ENCODE measurements at places on chromosomes 1 and 21. TPM values are rescaled to one million over a fixed set of nuclear protein-coding genes. Genes with fewer than 3 reads are reported as not detected.

DNA sequence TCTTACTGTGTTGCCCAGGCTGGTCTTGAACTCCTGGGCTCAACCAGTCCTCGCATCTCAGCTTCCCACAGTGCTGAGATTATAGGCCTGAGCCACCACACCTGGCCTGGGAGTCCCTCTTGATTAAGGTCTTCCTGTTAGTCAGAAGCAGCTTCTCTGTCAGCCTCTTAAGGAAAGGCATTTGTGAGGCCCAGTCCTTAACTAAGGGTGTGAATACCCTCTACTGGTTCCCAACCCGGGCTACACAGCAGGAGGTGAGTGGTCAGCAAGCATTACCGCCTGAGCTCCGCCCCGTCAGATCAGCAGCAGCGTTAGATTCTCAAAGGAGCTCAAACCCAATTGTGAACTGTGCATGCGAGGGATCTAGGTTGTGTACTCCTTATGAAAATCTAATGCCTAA lies 117.2 kb downstream of the DYRK1A start:
- DNase-seq = no peak

GRCh38 chr1:154822717-154823116 lies 47.4 kb downstream of the KCNN3 start:
- DNase-seq = no peak

- DNase-seq = no peak
Measured at GRCh38 chr21:32889596-32889995, 118.0 kb upstream of the PAXBP1 start.

- DNase-seq = no peak
Measured at GRCh38 chr1:154590756-154591155, 17.2 kb downstream of the ADAR start.

DNA sequence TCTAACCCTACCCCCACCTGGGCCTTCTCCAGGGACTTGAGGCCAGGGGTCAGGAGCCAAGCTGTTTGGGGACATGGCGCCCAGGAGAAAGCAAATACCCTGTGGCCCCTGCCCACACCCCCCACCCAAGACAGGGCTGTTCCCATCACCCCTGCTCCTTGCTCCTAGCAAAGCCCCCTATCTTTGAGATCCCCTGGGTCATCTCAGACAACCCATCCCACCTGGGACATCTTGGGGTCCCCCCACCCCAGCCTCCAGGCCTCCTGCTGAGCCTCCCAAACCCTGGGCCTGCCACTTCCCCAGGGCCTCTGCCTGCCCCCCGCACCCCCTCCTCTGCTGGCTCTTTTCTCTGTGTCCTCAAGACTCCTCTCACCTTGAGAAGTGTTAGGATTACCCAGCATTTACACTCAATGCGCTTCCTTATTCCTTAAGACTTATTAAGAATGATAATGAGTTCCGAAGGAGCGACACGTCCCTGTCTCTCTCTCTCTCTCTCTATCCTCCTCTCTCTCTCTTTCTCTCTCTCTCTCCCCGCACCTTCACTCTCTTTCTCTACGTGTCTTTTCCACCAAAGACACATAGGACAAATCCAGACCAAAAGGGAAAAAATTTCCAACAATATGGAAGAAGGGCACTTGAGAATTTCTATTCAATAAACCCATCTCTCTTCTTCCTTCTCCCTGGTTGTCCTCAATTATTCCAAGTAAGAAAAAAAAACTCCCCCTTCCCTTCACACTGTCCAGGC lies 7.2 kb downstream of the CASZ1 start:
- no peak for DNase-seq

DNA sequence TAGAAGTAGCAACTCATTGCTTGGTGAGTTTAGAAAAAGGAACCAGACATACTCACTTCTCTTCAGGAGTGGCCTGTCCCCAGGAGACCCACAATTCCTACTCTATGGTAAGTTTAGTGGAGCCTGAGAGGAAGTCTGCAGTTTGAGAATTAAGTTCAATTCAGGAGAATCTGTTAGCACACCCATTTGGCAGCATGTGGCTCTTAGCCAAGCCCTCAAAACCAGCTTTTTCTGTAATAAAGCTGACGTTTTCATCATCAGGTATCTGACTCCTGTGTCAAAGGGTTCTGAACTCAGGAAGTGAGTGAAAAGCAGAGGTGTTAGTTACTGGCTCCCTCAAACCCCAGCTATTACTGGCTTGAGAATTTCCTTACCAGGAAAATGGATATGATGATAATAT lies 20.4 kb upstream of the RGS16 start:
- no peak for DNase-seq

DNA sequence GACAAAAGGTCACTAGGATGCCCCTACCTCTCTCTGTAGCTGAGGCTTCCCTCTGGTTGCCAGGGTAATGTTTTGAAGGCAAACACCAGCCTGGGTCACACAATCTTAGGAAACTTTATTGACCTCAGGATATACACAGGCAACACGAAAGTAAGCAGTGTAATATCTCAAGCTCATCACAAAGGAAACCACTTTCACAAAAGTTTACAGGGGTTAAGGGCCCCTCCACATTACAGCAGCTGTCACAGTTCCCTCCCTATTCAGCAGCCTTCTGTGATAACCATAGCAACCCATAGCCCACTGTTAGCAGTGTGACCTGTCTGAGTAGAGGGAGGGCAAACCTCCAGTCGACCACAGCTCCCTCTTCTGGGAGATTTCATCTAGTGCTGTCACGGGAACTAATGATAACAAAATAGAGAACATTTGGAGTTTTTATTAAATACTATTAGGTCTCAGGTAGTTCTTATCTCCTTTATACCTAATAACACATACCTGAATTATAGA lies 149.8 kb downstream of the PTPRC start:
- DNase-seq = no peak

DNA sequence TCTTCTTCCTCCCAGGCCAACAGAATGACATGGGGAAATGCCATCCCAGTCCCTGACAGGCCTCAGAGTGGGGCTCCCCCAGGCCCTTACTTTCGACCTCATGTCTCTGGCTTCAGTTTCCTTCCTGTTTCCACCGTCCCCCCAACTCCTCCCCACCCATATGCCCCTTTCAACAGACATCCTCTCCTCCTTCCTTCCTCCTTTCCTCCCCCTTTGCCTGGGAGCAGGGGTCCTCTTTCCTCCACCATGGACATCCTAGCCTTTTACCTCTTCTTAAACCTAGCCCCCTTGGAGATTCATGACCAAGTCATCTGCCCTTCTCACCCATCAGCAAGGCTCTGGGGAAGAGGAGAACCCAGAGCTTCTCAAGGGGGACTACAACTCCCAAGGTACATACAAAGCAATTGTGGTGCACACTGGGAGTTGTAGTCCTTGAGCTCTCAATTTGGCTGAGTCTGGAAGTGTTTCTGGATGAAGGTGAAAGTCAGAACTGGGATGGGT lies 4.0 kb downstream of the ZBTB7B start:
- no peak for DNase-seq

DNA sequence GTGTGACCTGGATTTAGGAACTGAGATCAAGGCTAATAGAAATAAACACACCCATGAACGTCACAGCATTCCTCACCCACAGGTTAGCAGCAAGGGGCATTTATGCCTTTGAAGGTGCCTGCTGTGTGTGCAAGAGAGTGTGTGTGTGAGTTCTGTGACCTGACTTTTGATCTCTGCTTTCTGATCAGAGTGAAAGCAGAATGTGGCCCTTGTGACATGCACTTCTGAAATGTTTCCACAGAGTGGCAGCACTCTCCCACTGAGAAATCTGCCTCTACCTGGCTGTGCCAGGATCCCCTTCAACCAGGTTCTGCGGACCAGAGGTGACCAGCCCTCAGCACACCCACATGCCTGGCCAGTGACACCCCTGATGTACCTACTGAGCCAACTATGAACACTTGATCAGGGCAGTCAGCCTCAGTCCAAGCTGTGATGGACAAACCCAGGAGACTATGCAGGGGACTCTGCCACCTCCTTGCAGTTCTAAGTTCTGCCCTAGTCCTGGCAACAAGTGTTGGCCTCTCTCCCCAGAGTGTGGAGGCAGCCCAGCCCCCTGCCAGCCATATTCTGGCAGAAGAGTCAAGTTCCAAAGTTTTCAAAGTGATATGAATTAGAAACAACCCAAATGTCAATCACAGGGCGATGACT lies 41.0 kb downstream of the RXRG start:
- no peak for DNase-seq

Gene OR6N1
- not detected for total RNA-seq

Gene SPRR2D
- not detected for total RNA-seq

Gene NOC2L
- total RNA-seq = 193 TPM

Gene ECM1
- 2.2 TPM for total RNA-seq

Gene TTC22
- total RNA-seq = 0.10 TPM

All from Panc1 (cell line).